GM12865 (cell line): ENCODE measurements at places on chromosomes 4 and X.
A peak's percentile ranks its signal among the peaks of the same experiment; 100 is the strongest.

DNA sequence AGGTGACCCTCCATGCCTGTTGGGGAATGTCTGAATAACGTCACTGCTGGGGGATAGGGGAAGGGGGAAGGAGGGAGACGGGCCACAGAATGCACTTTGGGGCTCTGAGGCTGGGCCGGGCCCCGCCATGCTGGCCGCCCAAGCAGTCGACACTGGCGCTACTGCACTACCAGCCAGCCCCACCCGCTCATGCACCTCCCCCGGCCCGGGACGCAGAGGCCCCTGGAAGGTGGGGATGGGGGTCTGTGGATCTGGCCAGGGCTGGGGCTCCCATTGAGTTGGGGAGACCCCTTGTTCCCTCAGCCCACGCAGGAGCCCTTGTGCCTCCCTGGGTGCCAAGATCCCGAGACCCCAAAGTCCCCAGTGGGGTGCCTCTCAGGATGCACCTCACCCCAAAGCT is 17.8 kb downstream of the FLNA start:
- DNase-seq: no peak

DNA sequence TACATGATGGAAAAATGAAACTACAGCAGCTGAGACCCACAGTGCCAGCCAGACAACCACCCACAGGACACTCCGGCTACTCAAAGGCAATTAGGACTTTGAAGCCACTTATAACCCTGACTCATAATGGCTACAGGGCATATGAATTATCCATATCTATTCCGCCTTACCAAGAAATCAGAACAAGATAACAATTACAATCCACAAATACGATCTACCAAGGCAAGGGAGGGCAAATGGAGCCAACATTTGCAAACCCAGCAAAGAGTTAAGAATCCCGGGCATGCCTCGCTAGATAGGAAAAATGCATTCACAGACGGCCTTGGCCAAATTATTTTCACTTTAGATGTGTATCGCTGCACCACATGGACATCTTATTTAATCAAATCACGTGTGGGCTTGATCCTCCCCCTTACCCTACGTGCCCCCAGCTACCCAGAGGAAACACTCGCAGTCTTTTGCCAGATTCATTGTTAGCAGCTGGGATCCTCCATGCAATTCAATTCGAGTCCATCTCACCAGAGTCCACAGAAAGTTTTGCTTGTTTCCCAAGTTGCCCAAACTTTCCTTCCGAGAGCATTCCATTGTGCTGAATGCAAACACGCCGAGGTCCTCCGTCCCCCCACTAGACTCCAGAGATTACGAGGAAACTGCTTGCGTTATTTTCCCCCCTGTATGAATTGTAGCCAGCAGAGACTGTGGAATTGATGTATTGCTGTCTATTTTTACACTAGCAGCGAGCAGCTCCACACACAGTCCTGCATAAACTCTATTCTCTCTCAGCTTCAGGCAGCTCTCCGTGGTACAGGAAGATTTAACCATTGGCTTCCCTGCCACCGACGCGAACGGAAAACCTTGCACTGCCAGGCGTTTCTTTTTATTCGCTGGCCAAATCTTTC is 1.2 kb downstream of the PPARGC1A start:
- DNase-seq: no peak

DNA sequence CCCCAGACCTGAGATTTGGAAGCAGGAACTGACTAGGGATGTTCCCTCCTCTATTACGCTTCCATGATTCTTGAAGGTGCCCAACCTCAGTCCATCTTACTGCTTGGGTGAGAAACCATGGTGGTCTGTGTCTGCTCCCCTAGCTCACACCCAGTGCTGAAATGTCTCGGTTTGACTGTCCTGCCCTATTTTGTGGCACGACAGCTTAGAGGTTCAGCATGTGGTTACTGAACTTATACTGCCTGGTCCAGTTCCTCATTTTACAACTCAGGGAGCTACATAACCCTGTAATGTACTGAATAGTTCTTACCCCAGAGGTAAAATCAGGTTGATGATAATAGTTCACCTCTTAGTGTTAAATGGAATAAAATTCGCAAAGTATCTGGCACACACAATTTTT is 203.1 kb downstream of the RBM46 start:
- DNase-seq: peak; percentile 66

DNA sequence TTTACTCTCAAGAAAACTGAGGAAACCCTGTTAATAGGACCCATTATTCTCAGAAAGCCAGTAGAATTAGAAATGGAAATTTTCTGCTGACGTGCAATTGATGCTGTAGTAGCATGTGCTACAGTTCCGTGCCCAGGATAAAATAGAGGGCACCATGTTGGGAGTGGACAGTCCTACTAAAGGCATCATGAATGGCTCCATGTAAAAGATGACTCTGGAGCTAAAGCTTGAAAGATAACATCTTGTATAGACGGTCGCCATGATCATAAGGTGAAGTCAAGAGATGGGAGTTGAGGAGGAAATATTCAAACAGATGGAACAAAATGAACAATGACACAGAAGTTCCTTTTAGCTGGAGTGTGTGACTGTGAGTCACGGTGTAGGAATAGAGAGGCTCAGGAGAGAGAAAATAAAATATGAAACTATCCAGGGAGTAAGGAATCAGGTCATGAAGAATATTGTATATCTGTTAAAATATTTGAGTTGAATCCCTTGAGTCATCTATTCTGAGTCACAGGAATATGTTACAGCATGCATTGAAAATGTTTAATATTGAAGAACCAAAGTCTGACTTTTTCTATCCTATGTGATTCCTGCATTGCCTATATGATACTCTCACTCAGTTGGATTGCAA is 31.8 kb downstream of the ANXA10 start:
- DNase-seq: no peak

- DNase-seq: no peak
Observed at GRCh38 chr4:125316791-125317524, 2.2 kb downstream of the FAT4 start.

GRCh38 chr4:10496200-10496599 is 39.0 kb upstream of the ZNF518B start:
- no peak for DNase-seq

DNA sequence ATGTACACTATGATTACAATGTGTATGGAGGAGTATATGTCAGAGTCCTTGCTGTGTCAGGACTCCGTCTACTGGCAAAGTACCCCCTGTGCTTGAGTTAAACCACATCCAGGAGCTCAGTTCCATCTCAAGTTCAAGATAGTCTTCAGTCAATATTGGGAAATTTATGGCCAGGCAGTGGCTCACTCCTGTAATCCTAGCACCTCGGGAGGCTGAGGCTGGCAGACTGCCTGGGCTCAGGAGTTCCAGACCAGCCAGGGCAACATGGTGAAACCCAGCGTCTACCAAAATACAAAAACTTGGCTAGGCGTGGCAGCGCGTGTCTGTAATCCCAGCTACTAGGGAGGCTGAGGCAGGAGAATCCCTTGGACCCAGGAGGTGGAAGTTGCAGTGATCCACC is 5.8 kb downstream of the SLBP start:
- DNase-seq: no peak

DNA sequence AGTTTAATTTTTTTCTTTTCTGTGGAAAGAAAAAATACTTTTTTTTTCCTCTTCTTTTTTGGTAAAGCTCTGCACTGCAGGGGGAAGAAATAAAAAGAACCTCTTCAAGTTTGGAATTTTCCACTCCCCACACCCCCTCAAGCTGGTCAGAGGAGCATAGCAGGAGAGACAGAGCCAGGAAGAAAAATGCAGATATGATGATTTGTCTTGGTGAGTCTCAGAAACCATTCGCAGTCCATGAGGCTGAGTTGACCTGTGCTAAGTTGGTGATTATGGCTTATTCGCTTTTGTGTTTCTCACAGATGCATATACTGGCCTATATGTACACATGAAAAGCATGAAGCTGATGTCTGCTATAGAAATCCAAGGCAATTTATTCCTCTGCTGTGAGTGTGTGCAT is 205.9 kb downstream of the LDB2 start:
- no peak for DNase-seq

DNA sequence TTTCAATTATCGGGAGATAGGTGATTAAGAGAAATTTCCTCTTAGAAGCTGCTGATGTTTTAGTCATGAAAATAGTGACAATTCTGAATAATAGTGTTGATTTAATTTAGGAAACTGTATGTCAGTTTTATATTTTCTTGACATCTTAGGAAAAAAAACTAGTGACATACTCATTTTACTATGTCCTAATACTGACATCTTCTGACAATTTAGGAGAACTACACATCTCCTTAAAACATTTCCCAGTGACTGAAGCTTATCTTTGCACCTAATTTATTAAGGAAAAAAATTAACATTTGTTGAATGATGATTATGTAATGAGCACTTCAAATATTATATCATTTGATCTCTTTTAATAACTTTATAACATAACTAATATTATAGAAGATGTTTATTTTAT is 42.0 kb upstream of the RBMXL3 start:
- DNase-seq: peak; percentile 1

DNA sequence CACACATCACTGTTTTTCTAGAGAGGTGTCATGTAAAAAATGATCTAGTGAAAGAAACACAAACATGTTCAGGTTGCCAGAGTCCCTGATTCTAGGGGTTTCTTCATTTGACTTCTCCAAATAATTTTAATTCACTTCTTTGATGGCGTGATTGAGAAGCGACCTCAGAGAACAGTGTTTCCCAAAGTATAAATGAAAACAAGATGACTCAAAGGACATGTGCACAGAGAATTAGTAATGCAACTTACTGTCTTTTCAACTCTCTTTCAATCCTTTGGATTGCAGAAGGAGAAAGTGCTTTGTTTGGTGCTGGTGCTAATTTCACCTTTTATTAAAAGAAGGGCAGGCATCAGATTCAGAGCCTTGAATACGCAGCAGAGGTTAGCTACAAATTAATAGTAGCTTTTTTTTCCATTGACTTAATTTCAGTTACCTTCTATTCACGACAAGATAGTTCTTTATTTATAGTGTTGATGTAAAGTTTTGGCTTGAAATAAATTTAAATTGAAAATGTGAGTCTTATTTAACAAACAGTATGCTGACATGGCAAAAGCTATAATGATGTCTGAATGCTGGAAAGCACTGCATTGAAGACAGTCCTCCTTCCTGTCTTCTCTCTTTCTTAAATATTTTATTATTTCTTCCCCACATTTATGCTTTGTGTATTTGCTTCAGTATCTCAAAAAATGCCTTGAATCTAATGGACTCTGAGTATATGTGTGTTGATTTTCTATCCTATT is 85.1 kb downstream of the SLC10A7 start:
- no peak for DNase-seq

GRCh38 chr4:74378573-74378972 is 13.6 kb downstream of the EREG start:
- DNase-seq: no peak

GRCh38 chrX:30060718-30061117 is 154.6 kb upstream of the MAGEB2 start:
- peak; percentile 25 for DNase-seq

DNA sequence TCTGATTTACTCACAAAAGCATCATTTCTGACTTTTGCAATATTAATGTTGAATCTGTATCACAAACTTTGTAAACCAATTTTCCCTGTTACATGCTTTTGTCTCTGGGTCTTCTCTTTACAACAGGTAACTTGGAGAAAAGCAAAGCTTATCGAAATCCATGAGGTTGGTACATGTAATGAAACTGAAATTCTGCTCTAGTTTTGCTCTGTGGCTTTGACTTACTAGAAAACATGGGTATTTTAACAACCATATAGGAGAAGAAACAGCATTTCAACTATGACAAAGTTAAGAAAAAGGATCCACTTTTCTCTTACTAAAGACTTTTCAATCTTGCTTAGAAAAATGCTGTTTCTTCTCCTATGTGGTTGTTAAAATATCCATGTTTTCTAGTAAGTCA is 645.8 kb downstream of the STIM2 start:
- no peak for DNase-seq

- DNase-seq: no peak
Observed at GRCh38 chr4:80566203-80566872, 230.8 kb downstream of the CFAP299 start.

GRCh38 chr4:150784305-150784704 is 202.4 kb downstream of the MAB21L2 start:
- DNase-seq: no peak

DNA sequence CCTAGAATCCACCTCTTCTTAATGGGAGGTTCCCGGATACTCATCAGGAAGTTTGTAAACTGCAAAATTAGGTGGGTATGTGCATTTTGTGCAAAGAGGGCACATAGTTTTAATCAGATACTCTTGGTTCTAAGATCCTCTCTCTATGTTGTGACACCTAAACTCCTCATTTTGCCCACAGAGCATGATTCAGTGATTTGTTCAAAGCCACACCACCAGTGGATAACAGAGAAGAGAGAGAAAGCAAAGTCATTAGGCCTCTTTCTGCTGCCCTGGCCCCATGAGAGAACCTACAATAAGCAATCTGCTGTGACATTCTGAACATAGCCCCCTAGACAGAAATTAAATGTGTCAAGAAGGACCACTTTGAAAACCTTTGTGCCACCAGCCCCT is 72.3 kb upstream of the STIM2 start:
- DNase-seq: no peak

DNA sequence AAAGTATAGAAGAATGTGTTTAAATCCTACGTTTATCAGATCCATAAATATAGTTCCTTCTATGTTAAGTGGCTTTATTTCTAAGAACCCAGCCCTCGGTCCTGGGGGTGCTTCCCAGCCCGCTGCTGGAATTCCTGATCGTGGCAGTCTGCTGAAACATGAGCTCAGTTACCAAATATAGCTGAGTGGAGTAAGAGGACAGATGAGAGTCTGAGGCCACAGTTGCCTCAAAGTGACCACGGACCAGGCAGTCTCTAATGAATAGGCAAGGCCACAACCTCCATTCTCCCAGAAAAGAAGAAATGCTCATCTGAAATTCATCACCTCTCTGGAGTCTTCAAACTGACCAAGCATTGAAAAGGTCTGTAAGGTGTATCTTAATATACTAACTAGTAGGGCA is at the start of gene PALLD:
Gene PALLD, plus strand, starts transcription at position 219 of the 400 bp plus-strand sequence.
- DNase-seq: no peak

- DNase-seq: no peak
Observed at GRCh38 chrX:127187095-127187494, 367.6 kb downstream of the PRR32 start.

- no peak for DNase-seq
Observed at GRCh38 chr4:3684546-3684945, 81.6 kb upstream of the ADRA2C start.

DNA sequence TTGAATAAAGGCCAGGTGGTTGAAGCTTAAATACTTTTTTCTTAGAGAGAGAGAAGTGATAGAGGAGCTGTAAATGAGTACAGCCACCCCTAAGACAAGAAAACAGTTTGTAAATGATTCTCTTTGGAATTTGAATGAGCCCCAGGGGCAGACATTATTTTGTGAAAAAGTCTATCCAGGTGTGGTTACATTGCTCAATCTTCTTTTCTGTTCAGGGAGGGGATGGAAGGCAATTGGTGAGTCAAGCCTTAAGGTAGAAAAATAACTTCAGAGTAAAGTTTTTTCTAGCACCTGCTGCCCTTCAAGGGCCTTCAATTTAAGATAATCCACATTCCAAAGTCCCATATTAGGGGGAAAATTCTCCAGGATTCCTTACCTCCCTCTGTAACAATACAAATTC is 646.7 kb downstream of the PDHA2 start:
- no peak for DNase-seq

- DNase-seq: peak; percentile 84
Observed at GRCh38 chr4:986879-987623, at the start of gene IDUA. Gene IDUA (plus strand): TSS chr4:987044. CDS start chr4:987085, 41 bp downstream.

- DNase-seq: no peak
Observed at GRCh38 chrX:103626855-103627254, 1.9 kb upstream of the TCEAL1 start.
